ENCODE measurements at places on chromosomes 16 and 17. TPM values are rescaled to one million over a fixed set of nuclear protein-coding genes. Genes with fewer than 3 reads are reported as not detected.

DNA sequence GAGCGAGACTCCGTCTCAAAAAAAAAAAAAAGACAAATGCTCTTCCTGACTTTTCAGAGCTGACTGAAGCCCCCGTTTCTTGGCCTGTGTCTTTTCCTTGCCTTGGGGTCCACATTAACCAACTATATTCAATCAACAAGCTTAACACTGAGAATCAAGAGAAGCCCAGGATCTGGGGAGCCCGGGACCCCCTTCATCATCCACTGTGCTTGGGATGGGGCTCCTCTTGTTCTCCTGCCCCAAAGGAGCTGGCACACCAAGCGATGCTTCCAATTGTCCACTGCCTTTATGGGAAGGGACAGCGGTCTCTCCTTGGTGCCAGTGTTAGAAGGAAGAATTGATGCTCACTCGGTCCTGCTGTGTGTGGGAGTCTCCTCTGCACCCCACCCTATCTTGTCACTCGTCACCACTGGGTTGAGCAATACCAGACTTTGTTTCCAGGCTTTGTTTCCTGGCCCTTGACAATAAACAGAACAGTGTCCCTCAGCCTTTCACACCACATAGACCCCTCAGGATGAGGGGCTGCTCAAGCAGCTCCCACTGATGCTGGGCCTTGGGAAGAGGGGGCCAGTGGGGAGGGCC, 146.7 kb downstream of the KCNJ12 start:
- H3K27ac ChIP-seq = no peak overlapping the region
- no peak for DNase-seq
- peaks cover 1% of the 10 kb centered on the region for H3K27me3 ChIP-seq
- peaks cover 9% of the 10 kb centered on the region for H3K4me1 ChIP-seq
- no peaks in the 10 kb centered on the region for H3K36me3 ChIP-seq
- H3K4me3 ChIP-seq = no peak overlapping the region

- H3K27ac ChIP-seq = no peak overlapping the region
- DNase-seq = no peak
- H3K4me3 ChIP-seq = no peak overlapping the region
- no peaks in the 10 kb centered on the region for H3K4me1 ChIP-seq
Observed at GRCh38 chr16:17827313-17827712, 356.6 kb upstream of the XYLT1 start.

GRCh38 chr17:65183736-65184135, 46.6 kb downstream of the RGS9 start:
- no peaks in the 10 kb centered on the region for H3K27me3 ChIP-seq
- DNase-seq = no peak
- peaks cover 27% of the 10 kb centered on the region for H3K4me1 ChIP-seq

GRCh38 chr16:30839523-30840227, 52.7 kb upstream of the ZNF629 start:
- no peaks in the 10 kb centered on the region for H3K27me3 ChIP-seq
- peaks cover 12% of the 10 kb centered on the region for H3K36me3 ChIP-seq
- H3K27ac ChIP-seq = no peak overlapping the region
- DNase-seq = no peak

- H3K4me1 ChIP-seq = peaks cover 4% of the 10 kb centered on the region
- H3K27me3 ChIP-seq = peaks cover 44% of the 10 kb centered on the region
- H3K27ac ChIP-seq = no peak overlapping the region
- DNase-seq = no peak
Observed at GRCh38 chr16:56198006-56198754, 6.9 kb downstream of the GNAO1 start.

DNA sequence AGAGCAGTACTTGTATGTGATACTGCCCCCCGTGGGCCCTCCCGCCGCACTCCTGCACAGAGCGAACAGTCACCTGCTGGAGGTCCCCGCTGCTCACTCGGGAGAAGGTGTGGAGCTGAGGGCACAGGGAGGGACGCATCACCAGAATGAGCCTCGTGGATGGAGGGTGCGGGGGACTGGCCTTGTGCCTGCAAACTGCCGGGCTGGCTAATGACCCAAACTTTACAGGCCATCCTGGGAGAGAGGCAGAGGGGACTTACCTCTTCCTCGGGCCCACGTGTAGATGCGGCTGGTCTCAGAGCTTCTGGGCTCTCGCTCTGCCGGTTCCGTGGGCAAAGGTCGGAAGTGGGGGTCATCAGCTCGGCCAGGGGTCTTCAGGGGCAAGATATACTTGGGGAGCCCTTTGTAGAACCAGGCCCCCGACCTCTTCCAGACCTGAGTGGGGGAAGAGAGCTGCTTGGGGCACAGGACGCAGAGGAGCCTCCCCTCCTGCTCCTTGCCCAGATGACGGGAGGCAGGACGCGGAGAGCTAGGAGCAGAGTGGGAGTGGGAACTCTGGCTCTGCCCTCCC, 65.5 kb upstream of the DOC2B start:
- H3K4me3 ChIP-seq = no peak overlapping the region
- no peaks in the 10 kb centered on the region for H3K4me1 ChIP-seq
- no peak overlapping the region for H3K27ac ChIP-seq
- peaks cover 3% of the 10 kb centered on the region for H3K27me3 ChIP-seq
- peaks cover 5% of the 10 kb centered on the region for H3K36me3 ChIP-seq

DNA sequence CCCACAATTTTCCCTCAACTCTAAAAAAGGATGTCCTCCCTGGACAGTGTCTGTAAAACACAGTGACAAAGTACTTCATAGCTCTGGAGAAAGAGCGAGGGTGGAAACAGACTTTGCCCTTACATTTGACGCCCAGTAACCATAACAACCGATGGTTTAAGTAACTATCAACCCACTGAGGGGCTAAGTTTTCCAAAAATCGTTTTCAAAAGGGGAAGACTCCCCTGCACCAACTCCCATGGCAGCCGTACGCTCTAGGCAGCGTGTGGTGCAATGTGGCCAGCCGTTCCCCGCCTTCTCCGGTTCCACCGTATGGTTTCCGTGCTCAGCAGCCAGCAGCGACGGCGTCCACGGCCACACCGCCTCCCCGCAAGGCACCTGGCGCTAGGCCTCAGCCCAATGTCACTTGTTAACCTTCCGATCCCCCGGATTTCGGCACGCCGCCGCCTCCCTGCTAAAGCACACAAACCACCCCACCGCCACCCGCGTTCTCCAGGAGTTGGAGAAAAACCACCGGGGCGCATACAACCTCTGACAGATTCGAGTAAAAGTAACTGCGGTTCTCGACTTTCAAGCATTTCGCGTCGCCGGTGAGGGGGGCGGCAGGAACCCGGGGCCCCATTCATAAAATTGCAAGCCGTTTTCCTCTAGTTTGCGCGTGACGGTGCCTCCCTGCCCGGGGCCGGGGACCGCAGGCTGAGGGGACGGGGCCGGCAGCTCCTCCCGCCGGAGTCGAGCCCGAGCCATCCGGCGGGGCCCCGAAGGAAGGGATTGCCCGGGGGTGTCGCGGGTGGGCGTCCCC, 661 bp downstream of the TEX2 start:
- H3K4me1 ChIP-seq = peaks cover 31% of the 10 kb centered on the region
- peak overlapping the region; percentile 82 for H3K4me3 ChIP-seq
- DNase-seq = no peak
- peak overlapping the region; percentile 83 for H3K27ac ChIP-seq
- H3K36me3 ChIP-seq = no peaks in the 10 kb centered on the region

GRCh38 chr16:57540906-57541753, 1.3 kb upstream of the ADGRG5 start:
- DNase-seq = no peak
- no peaks in the 10 kb centered on the region for H3K27me3 ChIP-seq
- H3K4me3 ChIP-seq = no peak overlapping the region
- H3K27ac ChIP-seq = no peak overlapping the region
- H3K36me3 ChIP-seq = no peaks in the 10 kb centered on the region

DNA sequence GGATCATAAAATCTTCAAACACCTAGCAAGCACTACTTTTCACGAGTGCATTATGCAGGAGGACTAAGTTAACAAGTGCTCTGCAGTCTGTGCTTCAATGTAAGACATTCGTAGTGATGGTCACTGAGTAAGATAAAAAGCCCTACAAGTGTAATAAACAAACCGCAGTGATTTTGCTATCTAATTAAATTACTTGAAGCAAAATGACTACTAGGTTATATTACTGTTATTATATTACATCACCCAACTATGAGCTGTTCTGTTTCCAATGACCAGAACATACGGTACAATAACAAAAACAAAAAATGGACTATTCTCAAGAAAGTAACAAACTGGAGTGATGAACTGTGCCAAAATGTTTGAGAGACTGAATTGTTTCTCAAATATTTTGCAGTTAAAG, 11.2 kb downstream of the KLHL10 start:
- H3K27me3 ChIP-seq = no peaks in the 10 kb centered on the region
- peaks cover 12% of the 10 kb centered on the region for H3K36me3 ChIP-seq
- H3K27ac ChIP-seq = no peak overlapping the region
- DNase-seq = no peak
- H3K4me1 ChIP-seq = peaks cover 2% of the 10 kb centered on the region
- no peak overlapping the region for H3K4me3 ChIP-seq

GRCh38 chr16:67661101-67661761, 471 bp downstream of the PARD6A start:
- no peaks in the 10 kb centered on the region for H3K27me3 ChIP-seq
- peak overlapping the region; percentile 79 for H3K4me3 ChIP-seq
- no peak for DNase-seq
- H3K36me3 ChIP-seq = peaks cover 2% of the 10 kb centered on the region
- H3K4me1 ChIP-seq = peaks cover 16% of the 10 kb centered on the region
- H3K27ac ChIP-seq = peak overlapping the region; percentile 94

- no peak for DNase-seq
- H3K27me3 ChIP-seq = no peaks in the 10 kb centered on the region
- H3K4me1 ChIP-seq = peaks cover 7% of the 10 kb centered on the region
- H3K36me3 ChIP-seq = no peaks in the 10 kb centered on the region
- H3K27ac ChIP-seq = no peak overlapping the region
Observed at GRCh38 chr16:54080524-54081008, 206.0 kb downstream of the IRX3 start.

GRCh38 chr16:74169687-74170376, 126.8 kb upstream of the PSMD7 start:
- H3K4me1 ChIP-seq = peaks cover 4% of the 10 kb centered on the region
- H3K27me3 ChIP-seq = peaks cover 1% of the 10 kb centered on the region
- no peaks in the 10 kb centered on the region for H3K36me3 ChIP-seq
- H3K4me3 ChIP-seq = peak overlapping the region; percentile 27
- no peak for DNase-seq

- no peak for DNase-seq
- H3K27me3 ChIP-seq = no peaks in the 10 kb centered on the region
- no peaks in the 10 kb centered on the region for H3K36me3 ChIP-seq
- peaks cover 49% of the 10 kb centered on the region for H3K4me1 ChIP-seq
Observed at GRCh38 chr17:72386619-72387237, 265.9 kb downstream of the SOX9 start.

DNA sequence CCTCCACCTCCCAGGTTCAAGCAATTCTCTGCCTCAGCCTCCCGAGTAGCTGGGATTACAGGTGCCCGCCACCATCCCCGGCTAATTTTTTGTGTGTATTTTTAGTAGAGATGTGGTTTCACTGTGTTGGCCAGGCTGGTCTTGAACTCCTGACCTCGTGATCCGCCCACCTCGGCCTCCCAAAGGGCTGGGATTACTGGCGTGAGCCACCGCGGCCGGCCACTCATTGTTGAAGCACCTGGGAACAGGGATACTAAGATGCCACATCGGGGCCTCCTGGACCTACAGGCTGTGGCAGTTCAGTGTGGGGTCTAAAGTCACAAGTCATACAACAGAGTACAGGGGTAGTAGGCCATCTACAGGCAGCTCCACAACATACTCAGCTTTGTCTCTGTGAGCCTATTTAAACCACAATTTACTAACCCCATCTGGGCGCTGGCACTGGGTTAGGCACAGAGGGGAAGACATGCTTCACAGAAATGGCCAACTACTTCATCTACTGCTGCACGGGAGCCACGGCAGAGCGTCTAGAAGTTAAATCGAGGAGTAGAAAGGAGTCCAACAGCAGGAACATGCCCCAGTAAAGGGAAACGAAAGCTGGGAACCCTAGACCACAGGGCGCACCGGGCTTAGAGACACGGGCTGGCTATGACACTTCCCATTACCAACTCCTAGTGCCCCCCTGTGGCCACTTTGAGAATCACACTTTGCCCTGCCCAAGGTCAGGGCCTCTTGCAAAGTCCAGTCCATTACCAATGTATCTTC, 4.3 kb downstream of the VAMP2 start:
- DNase-seq = peak; percentile 91
- no peaks in the 10 kb centered on the region for H3K36me3 ChIP-seq
- H3K4me1 ChIP-seq = peaks cover 26% of the 10 kb centered on the region
- H3K27ac ChIP-seq = peak overlapping the region; percentile 75
- no peak overlapping the region for H3K4me3 ChIP-seq
- H3K27me3 ChIP-seq = no peaks in the 10 kb centered on the region

GRCh38 chr16:1794221-1794871, 841 bp upstream of the IGFALS start:
- no peak overlapping the region for H3K4me3 ChIP-seq
- no peaks in the 10 kb centered on the region for H3K4me1 ChIP-seq
- H3K27ac ChIP-seq = no peak overlapping the region
- peak; percentile 18 for DNase-seq

- no peak overlapping the region for H3K4me3 ChIP-seq
- no peaks in the 10 kb centered on the region for H3K27me3 ChIP-seq
- peak overlapping the region; percentile 90 for H3K27ac ChIP-seq
Observed at GRCh38 chr16:85395913-85396878, 216.9 kb upstream of the GSE1 start.

CIITA gene
- 0.20 TPM for total RNA-seq

CHRNE gene
- 1.7 TPM for total RNA-seq

NPIPB6 gene
- total RNA-seq = 6.6 TPM

DUSP3 gene
- 42.8 TPM for total RNA-seq

PYDC1 gene
- not detected for total RNA-seq

ARHGDIG gene
- total RNA-seq = 4.8 TPM

NT5C gene
- 51.0 TPM for total RNA-seq

SLC5A10 gene
- total RNA-seq = 0.25 TPM

C1QL1 gene
- 3.1 TPM for total RNA-seq
